Head of caudate nucleus (tissue), 42 donors: ENCODE measurements at places on chromosomes 3 and 15.

DNA sequence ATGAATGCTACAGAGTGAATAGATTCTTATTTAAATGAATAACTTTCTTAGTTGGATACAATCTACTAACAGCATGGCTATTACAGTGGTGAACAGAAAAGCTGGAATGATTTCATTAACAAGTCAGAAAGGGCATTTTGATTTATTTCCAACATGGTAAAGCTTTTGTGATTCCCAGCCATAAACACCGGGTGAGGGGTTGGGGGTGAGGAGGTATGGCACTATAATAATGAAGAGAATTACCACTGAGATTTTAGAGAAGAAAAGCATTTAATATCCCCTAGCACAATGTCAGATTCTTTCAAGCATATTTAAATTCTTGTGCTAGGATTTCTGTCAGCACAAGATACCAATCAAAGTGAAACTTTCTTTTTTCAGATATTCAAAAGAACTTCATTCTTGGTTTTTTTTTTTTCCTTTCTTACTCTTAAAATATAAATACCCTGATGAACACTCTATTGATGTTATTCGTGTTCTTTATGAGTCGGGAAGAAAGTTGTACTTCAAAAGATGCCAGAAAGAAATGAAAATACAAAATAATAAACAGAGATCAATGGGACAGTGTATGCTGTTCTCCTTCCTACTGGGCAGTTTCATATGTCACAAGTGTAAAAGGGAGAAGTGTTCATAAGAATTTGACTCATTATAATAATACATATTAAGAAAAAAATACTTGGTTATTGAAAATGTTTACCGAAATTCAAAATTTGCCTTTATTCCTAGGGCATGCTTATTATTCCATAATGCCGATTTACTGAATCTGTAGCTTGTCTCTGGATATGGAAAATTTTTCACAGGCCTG is 522.8 kb downstream of the CADM2 start:
- DNase-seq, result no peak

GRCh38 chr15:55420171-55420866 is 12.0 kb downstream of the PIERCE2 start:
- no peak for DNase-seq

- no peak for DNase-seq
Measured at GRCh38 chr3:116103868-116104530, 341.3 kb downstream of the LSAMP start.

- no peak for DNase-seq
Measured at GRCh38 chr3:188196232-188196990, 42.5 kb downstream of the LPP start.

DNA sequence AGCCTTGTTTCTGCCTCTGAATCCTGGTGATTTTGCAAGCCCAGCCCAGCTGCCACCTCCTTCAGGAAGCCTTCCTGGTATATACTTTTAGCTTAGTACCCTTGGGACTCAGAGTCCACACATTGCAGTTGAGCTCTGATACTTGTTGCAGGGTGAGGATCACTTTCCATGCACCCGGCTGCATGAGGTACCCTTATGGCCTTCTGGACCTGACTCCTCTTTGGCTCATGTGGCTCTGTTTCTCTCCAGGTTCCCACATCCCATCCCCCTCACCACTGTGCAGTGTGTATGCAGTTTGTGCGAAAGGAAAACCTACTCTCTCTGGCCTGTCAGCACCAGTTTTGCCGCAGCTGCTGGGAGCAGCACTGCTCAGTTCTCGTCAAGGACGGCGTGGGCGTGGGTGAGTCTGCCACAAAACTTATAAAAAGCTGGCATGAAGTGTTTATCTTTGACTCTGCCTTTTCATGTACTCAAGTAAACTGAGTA is 23.1 kb upstream of the P4HTM start:
- DNase-seq, result peak; percentile 51

DNA sequence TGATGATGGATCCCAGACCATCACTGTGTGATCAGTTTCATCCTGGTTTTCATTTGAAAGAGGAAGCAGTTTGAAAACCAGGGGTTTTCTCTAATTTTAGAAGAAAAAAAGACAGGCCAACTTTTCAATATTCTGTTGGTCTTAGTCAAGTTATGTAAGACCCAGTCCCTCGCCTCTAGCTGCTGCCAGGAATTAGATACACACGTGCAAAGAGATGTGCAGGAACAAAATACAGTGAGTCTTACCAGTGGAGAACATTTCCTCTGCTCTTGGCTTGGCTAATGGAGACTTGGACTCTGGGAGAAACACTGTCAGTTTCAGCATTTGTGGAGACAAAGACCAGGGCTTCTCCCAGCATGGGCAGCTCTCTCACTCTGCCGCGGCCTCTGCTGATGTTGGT is 214.9 kb upstream of the C2CD4B start:
- no peak for DNase-seq

GRCh38 chr3:11461226-11461625 is 182.5 kb downstream of the VGLL4 start:
- no peak for DNase-seq

- no peak for DNase-seq
Measured at GRCh38 chr15:51579012-51579411, 43.6 kb downstream of the DMXL2 start.

GRCh38 chr15:78985859-78986475 is 41.1 kb upstream of the CTSH start:
- no peak for DNase-seq

- DNase-seq, result no peak
Measured at GRCh38 chr15:39870537-39870936, 49.5 kb downstream of the GPR176 start.

DNA sequence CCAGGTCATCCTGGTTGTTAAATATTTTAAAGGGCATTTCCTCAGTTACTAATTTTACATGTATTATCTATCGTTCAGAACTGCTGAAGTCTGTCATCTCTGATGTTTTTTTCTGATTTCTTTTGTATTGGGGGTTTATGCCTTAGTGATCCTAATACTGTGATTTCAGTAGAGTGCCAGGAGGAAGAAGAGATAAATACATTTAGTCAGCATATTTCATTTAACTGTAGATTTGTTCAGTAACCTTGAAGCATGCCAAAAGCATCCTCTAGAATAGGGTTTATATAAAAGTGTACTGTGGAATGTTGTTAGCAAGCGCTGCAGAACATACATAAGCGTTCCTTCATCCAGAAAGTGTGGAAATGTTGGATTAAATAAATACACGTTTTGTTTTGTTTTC is 342.3 kb upstream of the DPPA4 start:
- DNase-seq, result no peak

- no peak for DNase-seq
Measured at GRCh38 chr15:70754862-70755261, 8.5 kb downstream of the UACA start.

DNA sequence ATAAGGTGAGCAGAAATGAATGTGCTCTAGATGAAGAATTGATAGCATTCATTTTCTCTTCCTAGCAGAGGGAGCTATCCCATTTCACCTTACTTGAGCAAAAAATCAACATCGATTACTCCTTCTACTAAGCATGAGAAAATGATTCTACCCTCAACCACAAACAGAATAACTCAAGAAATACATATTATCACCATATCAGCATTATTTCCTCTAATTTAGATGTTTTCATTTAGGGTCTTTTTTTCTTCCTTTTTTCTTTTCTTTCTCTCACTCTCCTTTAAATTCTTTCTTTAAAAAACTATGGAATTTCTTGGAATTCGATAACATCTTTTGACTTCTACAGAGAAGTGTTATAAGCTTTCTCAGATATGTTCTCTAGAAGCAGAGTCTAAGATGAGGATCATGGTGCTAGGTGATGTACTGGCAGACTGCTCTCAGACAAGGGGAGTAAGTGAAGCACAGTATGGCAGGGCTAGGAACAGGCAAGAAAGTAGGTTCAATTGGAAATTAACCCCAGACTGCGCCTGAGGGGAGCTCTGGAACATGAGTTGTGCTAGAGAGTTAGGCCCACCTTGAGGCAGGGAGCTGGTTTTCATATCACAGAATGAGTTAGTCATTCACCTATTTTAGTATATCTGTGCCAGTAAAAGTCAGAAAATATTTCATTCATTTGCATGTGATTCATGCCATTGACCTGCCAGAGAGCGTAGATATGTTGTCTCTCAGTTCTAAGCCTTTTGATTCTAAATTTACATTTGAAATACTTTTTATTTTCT is 279.2 kb upstream of the KCNH8 start:
- DNase-seq, result no peak

DNA sequence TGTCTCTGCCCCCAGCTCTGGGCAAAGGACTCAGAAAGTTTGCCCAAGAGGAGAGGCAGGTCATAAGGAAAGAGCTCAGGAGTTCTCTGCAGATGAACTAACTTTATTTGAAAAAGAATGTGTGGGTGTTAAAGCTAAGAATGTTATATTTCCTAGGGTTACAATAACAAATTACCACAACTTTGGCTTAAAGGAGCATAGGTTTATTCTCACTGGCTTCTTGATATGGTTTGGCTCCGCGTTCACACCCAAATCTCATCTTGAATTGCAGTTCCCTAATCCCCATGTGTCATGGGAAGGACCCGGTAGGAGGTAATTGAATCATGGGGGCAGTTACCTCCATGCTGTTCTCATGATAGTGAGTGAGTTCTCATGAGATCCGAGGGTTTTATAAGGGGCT is 383.7 kb upstream of the CFAP20DC start:
- DNase-seq, result no peak

- DNase-seq, result no peak
Measured at GRCh38 chr15:50024281-50024680, 94.8 kb downstream of the ATP8B4 start.

- peak; percentile 45 for DNase-seq
Measured at GRCh38 chr15:49235446-49236124, 65.5 kb downstream of the GALK2 start.

DNA sequence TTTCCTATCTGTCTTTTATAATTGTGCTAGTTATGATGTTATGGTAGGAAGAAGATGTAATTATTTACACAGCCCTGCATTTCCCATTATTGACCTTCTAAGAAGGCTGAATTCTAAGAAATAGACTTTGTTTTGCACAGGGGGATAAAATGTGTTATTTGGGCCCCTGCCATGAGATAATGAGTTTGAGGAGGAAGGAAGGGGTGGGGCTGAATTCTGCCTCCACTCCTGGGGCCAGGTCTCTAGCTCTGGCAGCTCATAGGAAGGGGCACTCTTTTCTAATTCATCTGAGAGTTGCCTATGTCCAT is 69.2 kb upstream of the GOLGA8B start:
- no peak for DNase-seq

DNA sequence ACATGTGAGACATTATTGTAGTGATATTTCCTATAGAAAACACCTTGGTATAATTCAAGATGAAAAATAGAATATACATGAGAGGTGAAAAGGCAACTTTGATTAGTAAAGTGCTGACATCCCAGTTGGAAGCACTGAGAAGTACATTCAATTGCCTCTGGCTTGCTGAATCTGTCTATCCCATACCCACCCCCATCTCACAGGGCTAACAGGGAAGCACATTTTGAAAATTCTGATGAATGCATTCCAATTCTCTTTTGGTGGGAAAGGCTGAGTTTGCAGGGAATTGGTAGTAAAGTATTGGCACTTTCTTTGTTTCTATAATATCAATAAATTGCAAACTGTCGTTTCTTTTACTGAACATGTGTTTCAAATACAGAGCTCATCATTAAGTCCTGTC is 122.9 kb downstream of the MBNL1 start:
- no peak for DNase-seq

- DNase-seq, result no peak
Measured at GRCh38 chr3:146594843-146595482, 10.2 kb downstream of the PLSCR5 start.
